ENCODE measurements at places on chromosomes 1 and 21.

DNA sequence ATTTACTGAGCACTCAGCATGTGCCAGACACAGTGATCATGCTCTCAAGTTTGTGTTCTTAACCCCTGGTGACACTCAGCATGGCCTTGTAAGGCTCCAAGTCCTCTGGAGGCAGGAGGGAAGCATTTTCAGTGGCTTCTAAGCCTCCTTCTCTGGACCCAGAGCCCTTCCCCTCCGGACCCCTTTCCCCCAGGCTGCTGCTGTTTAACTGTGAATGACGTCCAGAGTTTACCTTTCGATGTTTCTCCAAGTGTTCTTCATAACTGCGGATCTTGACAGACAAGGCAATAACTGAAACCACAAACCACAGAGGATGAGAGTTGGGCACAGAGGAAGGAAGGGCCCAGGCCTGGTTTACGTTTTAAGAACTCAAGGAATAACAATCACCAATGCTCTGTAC is 6.5 kb downstream of the MRPS15 start:
- DNase-seq, result no peak

DNA sequence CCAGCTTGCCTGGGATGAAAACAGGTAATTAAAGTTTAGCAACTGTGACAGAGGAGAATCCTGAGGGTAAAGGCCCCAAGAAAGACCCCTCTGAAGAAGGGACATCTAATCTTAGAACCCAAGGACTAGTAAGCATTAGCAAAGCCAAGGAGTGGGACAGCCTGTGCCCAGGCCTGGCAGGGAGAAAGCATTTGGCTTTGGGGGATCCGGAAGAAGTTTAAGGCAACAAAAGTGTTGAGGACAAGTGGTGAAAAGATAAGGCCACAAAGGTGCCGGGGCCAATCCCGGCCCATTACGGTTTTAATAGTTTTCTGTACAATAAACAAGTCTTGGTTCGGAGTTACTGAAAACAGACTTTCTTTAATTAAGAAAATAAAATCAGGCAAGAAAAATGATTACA is 275.5 kb downstream of the TM2D1 start:
- no peak for DNase-seq

- DNase-seq, result no peak
These were observed 545.6 kb downstream of the AJAP1 start for GRCh38 chr1:5200006-5200405.

DNA sequence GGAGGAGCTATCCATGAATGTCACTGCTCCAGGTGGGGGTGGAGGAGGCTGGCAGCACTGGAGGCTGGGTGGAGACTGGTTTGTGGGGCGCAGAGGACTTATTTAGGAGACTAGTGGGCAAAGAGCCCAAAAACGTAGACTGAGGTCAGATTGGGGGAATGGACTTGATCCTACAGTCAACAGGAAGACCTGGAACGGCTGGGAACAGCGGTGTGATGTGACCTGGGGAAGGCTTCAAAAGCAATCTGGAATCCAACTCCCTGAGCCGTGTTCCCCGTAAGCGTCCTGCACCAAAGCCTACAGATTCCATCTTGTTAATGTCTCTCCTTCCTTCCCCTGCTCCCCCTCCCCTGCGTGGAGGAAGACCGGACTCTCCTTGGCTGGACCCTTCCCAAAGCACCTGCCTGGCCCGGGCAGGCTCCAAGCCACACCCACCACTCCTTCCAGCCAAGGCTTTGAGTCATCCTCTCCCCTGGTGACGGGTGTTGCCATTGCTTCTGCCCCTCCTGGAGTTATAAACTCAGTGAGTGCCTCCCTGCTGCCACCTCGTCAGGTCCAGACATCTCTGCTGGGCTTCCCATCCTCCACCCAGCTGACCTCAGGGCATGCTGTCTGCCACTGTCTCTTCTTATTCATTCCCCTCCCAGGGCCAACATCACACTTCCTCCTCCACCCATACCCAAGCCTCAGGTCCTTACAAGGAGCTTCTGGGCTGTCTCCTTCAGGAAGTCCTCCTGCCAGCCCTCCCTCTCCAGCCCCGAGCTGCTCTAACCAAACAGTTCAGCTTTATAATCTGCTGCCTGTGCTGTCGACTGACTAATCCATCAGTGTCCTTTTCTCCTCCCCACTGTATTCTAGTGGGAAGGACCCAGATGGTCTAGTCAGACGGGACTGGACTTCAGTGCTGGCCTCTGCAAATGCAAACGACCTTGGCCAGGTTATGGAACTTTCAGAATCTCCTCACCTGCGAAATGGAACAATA is 1.6 kb upstream of the CLSTN1 start:
- no peak for DNase-seq

DNA sequence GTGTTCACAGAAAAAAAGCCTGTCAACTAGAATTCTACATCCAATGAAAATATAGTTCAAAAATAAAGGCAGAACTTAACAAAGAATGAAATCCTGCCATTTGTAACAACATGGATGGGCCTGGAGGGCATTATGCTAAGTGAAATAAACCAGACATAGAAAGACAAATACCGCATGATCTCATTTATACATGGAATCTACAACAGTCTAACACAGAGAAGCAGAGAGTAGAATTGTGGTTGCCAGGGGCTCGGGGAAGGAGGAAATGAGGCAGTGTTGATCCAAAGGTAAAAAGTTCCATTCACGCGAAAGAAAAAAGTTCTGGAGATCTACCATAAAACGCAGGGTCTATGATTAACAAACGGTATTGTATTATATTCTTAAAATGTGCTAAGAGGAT is 282.6 kb downstream of the MRPL39 start:
- no peak for DNase-seq

- no peak for DNase-seq
These were observed 738 bp downstream of the GNPAT start for GRCh38 chr1:231241750-231242149.

DNA sequence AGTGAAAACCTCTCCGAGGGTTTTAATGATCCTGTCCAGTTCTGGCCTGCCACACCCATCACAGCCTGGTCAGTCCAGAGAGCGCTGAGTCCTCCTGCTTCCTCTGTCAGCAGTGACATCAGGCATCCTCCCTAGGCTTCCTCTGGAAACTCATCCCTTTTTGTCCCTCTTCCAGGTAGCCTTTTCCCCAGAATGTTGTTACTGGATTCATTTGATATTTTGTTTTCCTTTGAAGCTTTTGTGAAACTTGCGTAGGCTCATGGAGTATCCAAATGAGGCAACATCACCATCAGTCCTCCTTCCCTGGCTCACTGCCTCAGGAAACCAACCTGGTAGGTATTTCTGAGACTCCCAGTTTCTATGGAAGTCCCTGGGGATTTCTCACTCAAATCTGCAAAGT is 27.0 kb upstream of the IGSF3 start:
- DNase-seq, result no peak

DNA sequence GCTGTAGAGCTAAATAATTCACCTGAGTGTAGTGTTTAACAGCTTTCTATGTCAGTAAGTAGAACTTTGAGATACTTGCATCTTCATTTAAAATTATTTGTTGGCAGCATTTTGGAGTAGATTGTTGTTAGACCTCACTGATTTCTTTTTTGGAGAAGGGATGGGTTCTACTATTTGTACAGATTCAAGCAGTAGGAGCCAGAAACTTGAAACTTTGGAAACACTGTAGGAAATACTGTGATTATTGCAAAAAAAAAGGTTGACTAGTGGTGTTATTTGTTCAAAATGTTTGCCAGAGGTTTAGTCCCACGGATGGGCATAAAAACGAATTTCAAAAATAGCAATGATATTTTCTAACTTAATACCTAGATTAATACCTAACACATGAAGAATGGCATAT is 102.7 kb downstream of the ATF6 start:
- DNase-seq, result no peak

- no peak for DNase-seq
These were observed 114.3 kb upstream of the ZNF678 start for GRCh38 chr1:227449051-227449450.

GRCh38 chr21:39737376-39738000 is 7.5 kb upstream of the IGSF5 start:
- DNase-seq, result no peak

DNA sequence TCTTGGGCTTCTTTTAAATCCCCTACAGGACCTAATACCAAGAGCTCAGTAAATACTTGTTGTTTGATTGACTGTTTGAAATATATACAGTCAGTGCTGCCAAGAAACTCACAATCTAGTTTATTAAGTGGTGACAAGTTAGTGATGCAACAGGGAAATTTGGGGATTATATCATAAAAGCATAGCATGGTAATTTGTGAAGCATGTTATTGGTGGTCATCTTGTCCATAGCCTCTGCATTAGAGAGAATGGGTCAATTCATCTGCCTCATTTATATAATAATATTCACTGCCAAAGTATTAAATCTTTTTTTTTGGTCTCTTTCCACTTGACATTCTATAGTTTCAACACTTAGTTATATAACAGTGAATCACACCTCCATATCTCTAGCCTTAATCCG is 138.2 kb upstream of the SPAG17 start:
- no peak for DNase-seq

DNA sequence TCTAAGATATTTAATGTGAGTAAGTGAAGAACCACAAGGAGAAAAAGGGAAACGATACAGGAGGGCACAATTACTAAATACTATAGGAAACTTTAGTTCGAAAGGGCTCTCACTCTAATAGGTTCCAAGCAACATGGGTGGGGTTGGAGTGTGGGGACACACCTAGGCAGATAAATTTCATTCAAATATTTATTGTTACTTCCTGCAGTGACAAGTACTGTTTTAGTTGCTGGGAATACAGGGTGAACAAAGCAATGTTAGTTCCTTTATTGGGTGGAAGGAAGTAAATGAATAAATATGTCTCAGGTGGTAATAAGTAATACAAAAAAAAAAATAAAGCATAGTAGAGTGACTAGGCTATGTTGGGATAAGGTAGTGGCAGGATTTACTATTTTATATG is 73.2 kb upstream of the B3GALT2 start:
- DNase-seq, result no peak

GRCh38 chr1:185776522-185776921 is 42.3 kb downstream of the HMCN1 start:
- DNase-seq, result no peak

- DNase-seq, result no peak
These were observed 46.0 kb downstream of the PKP1 start for GRCh38 chr1:201329286-201329685.

- DNase-seq, result no peak
These were observed 140.6 kb downstream of the SYT2 start for GRCh38 chr1:202569393-202570322.

GRCh38 chr1:81327743-81328142 is 473.0 kb upstream of the ADGRL2 start:
- no peak for DNase-seq

DNA sequence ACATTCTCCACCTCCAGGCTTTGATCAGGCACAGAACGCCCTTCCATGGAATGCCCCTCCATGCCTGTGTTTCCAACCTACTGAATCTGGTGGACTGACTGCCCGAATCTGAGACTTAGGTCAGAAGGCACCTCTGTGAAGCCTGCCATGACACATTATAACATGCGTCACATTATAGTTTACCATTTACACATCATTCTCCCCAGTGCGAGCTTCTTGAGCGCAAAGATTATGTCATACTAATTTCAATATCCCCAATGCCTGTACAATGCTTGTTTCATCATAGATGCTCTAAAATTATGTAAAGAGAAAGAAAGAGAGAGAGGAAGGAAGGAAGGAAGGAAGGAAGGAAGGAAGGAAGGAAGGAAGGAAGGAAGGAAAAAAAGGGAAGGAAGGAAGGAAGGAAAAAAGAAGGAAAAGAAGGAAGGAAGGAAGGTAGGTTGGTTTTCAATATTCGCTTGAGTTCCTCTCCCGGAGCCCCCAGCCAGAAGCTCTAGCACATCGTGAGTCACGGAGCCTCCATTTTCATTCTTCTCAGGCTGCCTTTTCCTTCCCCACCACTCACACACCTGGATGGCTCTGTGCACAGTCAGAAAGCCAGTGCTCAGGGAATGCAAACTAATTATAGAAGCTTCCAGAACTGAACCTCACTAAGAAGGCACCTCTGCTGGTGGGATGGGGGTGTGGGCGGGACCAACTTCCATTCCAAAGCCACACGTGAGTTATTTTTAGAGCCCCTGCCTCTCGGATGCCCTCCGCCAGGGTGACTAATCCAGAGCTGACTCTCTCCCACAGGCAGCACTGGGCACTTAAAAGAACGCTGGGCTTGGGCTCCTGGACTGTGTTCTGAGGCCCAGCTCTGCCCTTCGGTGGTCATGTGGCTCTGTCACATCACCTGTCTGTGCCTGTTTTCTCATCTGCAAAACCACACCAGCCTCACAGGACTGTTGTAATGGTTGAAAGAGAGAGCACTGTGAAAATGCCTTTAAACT is 27.4 kb downstream of the LAMB3 start:
- no peak for DNase-seq

DNA sequence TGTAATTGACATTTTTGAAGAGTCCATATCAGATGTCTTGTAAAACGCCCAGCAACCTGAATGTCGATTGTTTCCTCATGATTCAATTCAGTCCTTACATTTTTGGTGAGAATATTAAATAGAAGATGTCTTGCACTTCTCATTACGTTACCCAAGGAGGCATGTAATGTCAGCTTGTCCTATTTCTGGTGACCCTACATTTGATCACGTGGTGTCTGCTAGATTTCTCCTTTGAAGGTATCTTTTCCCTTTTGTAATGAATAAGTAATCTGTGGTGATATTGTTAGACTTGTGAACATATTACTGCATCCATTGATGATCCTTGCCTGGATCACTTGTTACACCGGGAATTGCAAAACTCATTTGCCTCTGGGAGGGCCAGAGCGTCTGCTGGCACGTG is 87.6 kb upstream of the DISP3 start:
- no peak for DNase-seq

DNA sequence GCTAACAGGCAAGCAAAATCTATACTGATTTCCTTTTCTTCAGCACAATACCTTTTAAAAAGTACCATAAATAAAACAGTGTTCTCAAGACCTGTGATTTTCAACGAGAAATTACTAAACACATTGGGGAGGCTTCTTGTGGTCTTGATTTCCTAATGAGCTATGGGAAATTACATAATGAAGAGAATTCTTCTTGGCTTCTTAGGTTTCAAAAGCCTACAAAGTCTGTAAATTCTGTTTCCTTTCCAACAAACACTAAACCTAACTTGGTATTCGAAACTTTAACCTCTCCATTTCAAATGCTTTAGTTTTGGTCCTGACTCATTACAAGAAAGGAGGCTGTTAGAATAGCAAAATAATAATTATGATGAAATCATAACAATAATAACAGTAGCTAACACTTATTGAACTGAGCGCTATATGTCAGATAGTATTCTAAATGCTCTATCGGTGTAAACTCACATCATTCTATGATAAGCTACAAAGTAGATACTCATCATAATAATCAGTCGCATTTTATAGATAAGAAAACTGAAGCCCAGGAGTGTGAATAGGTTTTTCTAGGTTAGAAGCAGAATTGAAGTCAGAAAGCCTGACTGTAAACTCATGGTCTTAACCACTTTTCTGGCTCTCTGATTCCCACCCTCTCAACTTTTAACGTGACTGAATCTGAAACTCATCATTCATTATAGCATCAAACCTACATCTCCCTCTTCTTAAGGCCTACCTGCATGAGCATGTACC is 486.7 kb downstream of the SMYD3 start:
- no peak for DNase-seq

DNA sequence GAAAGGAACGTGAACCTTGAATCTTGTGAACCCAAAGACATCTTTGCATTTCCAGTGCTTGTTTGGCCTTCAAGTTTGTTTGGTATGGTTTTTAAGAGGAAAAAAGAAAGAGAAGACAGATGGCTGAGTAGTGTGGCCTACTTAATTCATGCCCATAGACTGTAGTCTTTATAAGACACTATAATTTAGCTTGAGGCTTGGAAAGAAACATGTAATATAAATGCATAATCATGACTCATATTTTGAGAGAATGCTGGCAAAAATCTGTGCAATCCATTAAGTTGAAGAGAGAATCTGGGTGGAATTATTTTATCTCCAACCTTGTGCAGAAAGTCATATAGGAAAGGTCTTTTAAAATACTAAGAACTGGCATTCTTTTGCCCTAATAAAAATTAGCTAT is 179.3 kb downstream of the SIPA1L2 start:
- no peak for DNase-seq
